ENCODE measurements at places on chromosomes 4 and X.

- DNase-seq: no peak
Observed at GRCh38 chr4:140819610-140820009, 63.4 kb upstream of the TBC1D9 start.

GRCh38 chr4:81665649-81666048 lies 193.9 kb upstream of the RASGEF1B start:
- DNase-seq: no peak

- no peak for DNase-seq
Observed at GRCh38 chr4:90254357-90254756, 127.2 kb downstream of the CCSER1 start.

DNA sequence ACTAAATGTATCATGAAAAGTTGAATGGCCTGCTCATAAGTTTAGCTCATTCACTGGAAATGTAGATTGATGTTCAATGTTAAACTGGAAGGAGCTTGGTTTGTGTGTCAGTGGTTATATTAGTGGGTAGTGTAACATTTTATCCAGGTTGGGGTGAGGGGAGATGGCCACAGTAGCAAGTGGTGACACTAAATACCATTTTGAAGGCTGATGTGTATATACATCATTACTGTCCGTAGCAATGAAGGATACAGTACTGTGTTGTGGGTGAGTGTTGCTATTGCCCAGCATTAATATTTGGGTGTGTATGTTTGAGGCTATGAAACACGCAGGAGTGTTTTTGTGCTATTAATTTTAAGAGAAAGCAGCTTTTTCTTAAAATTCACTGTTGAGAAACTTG lies 6.3 kb downstream of the HMGB3 start:
- DNase-seq: no peak

GRCh38 chr4:143095447-143095846 lies 89.3 kb upstream of the USP38 start:
- no peak for DNase-seq

- DNase-seq: peak; percentile 76
Observed at GRCh38 chr4:2787230-2788100, 5.4 kb upstream of the SH3BP2 start.

DNA sequence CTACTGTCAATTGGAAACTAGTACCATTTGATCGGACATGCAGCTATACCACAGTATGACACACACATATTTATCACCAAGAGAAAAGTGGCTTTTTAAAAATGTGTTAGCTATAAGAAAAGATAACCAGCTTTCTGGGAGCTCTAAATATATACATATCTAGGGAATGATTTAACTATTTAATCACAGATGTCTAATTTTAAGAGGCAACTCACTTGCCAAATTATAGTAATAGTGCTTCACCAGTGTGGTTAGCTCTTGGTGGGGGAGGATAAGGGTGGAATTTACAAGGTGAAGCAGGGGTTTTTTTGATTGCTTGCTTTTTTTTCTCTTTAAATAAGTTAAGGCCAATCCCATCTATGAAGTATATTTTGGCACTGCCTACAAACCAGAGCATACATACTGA lies 547.7 kb upstream of the DIPK2B start:
- DNase-seq: no peak

All from CD4-positive, alpha-beta T cell treated with Interleukin-17A for 1 hour (primary cell).